ENCODE measurements at places on chromosomes 5 and 9.

DNA sequence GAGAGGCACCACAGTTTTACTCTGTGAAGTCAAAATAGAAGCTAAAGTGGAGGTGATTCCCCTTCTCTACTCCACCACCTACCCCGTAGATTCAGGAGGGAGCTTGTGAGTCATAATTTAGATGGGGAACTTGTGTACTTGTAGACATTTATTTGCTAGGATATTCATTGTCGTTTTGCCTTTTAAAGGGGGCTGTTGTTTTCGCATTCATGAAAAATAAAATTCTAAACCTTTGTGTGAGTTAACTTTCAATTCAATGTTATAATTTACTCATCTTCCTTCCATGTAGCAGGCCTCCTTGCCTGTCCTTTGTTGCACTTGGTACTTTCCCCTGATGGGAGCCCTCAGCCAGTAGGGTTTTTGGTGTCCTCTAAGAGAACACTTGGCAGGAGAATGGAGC, 22.0 kb downstream of the SECISBP2 start:
- DNase-seq = no peak

- no peak for DNase-seq
These were observed 84.5 kb downstream of the GNAQ start for GRCh38 chr9:77946969-77947620.

- peak; percentile 57 for DNase-seq
These were observed 123.5 kb downstream of the SCAMP1 start for GRCh38 chr5:78483809-78484521.

DNA sequence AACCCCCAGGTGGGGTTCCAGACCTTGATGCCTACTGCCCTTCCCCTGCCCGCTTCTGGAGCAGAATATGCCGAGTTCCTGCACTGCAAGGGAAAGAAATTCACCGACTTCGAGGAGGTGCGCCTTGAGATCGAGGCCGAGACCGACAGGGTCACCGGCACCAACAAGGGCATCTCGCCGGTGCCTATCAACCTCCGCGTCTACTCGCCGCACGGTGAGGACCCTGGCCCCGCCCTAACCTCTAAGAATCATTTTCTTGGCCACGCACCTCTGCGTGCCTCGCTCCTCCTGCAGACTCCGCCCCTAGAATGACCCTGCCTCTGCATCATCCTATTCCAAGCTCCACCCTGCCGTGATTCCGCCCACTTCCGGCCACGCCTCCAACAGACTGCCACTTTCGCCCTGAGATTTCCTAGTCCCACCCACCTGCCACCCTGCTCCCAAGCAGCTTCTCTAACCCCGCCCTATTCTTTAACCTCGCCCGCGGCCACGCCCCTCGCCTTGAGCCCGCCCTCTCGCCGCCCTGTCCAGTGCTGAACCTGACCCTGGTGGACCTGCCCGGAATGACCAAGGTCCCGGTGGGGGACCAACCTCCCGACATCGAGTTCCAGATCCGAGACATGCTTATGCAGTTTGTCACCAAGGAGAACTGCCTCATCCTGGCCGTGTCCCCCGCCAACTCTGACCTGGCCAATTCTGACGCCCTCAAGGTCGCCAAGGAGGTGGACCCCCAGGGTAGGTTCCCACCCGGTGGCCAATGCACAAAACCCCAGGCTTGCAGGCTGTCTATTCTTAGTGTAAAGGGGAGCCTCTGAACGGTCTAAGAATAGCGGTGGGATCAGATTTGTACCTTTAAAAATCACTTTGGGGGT, 15.6 kb downstream of the DNM1 start:
- peak; percentile 43 for DNase-seq

GRCh38 chr5:33079548-33079947, 361.2 kb upstream of the TARS1 start:
- DNase-seq = no peak

- no peak for DNase-seq
These were observed 47.6 kb downstream of the ECPAS start for GRCh38 chr9:111436571-111436970.
